ENCODE measurements at places on chromosomes 13 and 19.

DNA sequence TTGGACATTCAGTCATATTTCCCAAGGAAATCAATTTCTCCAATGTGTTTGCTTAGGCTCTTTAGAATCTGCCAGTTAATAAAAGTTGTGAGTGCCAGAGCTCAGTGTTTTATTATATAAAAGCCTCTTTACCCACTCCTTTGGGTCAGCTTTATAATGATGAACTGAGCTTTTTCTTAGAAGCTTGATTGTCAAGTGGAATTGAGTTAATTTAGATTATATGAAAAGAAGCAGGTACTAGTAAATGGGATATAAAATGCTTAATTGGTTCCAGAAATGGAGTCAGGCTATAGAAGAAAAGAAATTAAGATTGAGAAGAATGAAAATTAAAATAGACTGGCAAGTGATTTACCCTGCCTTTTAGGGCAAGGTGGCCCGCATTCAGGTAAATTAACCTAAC is 363.2 kb downstream of the SLITRK6 start:
- no peak for DNase-seq

DNA sequence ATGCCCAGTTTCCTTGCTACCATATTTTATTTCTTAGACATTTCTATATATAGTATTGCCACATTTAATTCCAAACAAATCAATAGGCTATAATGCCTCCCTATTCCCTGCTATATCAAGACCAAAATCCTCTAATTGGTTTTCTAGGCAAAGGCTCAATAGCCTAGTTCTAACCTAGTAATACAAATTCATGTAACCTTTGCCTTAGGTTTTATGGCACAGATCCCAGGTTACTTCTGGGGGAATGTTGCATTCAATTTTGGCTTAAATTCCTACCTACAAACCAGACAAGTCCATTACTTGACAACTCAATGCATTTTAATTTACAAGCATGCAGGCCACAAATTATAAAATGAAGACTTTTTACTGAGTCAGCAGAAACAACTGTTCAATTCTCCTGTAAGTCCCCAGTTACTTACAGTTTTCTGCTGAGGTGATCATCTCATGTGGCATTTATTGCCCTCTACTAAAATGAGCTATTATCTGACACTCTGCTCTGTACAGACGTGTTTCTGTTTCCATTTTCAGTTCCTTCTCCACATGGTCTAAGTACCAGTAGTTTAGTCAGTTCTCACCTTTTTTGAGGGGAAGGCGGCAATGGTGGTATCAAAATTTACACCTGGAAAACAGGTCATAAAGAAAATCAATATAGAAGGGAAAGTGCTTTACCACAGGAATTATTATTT is 11.7 kb downstream of the KCNRG start:
- no peak for DNase-seq

- DNase-seq: no peak
Observed at GRCh38 chr19:47124937-47125668, 5.5 kb upstream of the SAE1 start.

DNA sequence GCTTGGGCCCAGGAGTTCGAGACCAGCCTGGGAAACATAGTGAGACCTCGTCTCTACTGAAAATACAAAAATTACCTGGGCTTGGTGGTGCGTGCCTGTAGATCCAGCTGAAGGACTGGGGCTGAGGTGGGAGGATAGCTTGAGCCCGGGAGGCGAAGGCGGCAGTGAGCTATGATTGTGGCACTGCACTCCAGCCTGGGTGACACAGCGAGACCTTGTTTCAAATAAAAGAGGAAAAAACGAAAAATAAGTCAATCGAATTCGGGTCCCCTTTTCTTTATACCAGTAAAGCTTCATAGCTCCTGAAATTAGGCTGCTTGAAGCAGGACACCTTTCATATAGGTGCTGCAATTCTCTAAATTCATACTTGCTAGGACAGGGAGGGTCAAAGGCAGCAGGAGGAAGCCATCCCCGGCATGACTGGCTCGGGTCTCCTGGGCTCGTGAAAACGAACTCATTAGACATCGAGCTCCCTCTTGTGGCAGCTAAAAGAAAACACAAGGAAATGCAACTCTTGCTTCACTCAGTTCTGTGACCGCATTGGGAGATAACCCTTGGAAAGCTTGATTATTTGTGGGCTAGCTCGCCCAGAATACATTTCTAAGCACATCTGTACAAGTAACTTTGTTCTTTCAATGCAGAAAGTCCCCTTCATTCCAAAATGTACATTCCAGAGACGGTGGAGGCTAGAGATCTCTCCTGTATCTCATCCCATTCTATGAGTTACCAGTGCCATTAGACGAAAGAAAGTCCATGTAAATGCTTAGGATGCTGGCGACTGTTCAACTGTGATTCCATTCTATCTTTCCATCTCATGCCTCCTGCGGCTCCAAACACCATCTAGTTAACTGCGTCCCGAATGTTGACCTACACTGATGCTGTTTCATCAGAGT is 16.8 kb downstream of the FPR2 start:
- DNase-seq: peak; percentile 64

DNA sequence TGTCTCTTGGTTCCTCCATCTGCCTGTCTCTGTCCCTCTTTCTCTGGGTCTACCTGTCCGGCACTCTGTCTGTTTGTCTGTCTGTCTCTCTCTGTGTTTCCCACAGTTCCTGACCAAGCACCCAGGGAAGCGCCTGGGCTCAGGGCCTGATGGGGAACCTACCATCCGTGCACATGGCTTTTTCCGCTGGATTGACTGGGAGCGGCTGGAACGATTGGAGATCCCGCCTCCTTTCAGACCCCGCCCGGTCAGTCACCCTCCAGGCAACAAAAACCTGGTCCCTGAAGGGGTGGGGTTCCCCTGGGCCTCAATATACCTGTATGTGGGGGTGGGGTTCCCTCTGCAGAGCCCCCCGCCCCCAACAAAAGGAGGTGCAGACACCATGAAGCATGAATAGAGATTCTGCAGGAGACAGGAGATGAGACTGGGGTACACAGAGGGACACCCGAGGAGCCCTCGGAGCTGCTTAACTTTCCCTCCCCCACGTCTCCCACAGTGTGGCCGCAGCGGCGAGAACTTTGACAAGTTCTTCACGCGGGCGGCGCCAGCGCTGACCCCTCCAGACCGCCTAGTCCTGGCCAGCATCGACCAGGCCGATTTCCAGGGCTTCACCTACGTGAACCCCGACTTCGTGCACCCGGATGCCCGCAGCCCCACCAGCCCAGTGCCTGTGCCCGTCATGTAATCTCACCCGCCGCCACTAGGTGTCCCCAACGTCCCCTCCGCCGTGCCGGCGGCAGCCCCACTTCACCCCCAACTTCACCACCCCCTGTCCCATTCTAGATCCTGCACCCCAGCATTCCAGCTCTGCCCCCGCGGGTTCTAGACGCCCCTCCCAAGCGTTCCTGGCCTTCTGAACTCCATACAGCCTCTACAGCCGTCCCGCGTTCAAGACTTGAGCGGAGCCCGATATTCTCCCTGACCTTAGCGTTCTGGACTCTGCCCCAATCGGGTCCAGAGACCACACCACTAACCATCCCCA is 2.6 kb upstream of the CACNG7 start:
- peak; percentile 64 for DNase-seq

DNA sequence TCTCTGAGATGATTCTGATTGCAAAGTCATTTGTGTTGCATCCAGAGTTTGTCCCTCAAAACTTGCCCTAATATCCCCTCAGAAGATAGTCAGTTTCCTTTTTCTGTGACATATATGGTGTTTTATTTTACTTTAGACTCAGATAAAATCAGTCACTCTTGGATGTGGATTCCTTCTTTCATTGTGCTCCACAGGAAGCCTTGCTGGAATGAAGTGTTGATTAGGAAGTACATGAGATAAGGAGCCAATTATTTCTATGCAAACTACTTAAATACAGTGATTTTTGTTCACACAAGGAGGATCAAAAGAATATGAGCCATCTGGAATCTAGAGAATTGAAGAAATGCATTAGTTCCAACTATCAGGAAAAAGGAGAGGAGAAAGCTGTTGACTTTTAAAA is 107.6 kb upstream of the RXFP2 start:
- DNase-seq: no peak

DNA sequence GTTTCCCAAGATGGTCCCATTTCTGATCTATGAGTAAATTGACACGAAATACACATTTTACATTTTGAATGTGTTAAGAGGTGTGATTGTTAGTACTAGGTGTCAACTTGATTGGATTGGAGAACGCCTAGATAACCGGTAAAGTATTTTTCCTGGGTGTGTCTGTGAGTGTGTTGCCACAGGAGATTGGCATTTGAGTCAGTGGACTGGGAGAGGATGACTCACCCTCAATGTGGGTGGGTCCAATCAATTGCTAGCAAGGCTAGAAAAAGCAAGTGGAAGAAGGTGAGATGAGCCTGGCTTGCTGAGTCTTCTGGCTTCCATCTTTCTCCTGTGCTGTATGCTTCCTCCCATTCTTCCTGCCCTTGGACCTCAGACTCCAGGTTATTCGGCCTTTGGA is 960.7 kb upstream of the PCDH9 start:
- DNase-seq: no peak

DNA sequence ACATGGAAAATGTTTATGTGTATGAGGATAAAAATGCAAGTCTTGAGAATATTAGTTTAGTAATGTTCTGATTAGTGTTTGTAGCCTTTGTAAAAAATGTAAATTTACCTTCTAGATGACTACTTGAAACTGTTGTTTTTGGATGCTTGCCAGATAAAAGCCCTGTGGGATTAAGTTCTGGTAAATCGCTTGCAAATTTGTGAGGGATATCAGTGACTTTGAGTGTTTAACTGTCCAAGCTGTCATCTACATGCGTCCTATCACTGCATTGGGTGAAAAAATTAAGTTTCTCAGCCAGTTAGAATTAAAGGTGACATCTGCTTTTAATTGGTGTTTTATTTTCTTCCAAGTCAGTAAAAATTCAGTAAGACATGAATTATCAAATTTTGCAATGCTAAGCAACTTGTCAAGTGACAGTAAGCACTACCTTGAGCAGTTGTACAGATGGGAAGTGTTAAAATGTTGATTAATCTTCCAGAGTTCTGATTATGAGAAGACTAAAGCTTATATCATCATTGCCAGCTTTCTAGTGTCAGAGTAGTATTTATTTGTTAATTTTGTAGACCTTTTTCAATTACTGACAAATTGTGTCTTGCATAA is 88.0 kb downstream of the PCCA start:
- DNase-seq: no peak

DNA sequence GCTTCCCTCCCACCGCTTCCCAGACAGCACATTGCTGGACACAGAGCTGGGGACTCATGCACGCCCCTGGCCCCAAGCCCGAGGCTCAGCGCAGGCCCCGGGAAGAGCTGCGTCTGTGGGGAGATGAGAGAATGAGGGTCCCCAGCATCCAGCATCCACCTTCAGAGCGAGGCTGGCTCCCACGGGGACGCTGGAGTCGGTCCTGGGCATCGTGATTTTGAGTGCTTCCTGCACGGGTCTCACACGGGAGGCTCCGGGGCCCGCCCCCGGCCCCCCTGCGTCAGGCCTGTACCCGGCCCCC is 4.7 kb downstream of the NCLN start:
- no peak for DNase-seq

DNA sequence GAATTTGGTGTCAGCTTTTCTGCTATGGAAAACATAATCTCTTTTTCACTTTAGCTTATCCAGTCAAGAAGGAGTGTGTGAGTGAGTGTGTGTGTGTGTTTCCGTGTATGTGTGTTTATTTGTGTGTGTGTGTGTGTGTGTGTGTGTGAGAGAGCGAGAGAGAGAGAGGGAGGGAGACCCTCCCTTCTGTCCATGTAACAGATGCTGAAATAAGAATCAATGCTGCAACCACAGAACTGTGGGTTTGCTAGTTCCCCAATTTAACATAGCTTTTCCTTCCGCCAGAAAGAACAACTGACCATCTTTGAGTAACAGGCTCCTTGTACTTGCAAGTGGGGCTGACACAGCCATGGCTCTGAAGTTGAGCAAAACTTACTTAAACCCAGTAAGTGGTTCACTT is 5.2 kb downstream of the LCP1 start:
- DNase-seq: no peak

GRCh38 chr19:32717496-32717895 is 2.1 kb upstream of the TDRD12 start:
- DNase-seq: no peak

- no peak for DNase-seq
Observed at GRCh38 chr19:35400773-35401100, 29.9 kb downstream of the GPR42 start.

DNA sequence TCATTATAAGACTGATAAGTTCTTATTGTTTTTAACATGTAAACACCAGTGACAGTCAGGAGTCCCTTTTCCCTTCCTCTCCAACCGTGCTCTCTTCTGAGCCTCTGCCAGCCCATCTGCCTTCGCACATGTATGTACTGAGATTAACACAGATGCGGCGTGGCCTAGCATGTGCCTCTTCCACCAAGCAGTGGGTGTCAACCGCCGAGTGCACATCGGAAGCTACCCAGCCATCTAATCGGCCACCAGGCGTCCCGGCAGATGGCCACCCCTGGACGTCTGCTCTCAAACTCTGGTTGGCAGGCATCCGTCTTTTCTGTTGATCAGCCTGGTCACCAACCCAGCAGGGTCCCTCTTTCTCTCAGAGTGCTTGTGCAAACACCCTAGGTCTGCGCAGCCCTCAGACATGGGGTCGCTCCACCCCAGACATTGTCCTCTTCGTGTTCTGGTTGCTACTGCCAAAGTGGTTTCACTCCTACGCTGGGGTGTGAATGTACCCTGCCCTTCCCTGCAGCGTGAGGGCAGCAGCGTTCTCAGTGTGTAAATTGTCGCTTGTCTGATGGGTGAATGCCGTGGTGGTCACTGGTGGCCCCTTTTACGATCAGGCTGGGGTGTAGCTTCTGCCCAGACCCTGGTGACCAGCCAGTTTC is 57.7 kb upstream of the LDLR start:
- DNase-seq: no peak

DNA sequence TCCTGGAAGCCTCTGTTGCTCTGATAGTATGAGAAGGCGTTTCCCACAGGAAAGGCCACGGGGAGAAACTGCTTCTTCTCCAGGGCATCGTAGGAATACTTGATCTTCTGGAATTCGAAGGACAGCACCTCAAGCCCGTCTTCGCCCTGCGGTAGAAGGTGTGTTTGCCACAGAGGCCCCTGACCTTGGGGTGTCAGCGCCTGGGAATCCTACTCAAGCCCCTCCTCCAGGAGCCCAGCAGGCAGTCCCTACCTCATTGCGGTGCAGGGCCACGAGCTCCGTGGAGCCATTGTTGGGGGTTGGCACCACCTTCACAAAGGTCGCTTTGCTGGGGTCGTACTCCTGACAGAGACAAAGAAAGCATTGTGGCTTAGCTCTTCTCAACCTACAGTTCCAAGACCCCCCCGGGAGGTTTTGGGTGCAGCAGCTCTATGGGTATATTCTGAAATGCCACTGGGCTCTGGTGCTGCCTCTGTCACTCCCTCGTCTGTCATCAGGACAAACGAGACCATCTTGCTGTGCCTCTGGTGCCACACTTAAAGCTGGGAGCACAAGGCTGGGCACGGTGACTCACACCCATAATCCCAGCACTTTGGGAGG is 3.7 kb downstream of the ATP13A1 start:
- DNase-seq: no peak

DNA sequence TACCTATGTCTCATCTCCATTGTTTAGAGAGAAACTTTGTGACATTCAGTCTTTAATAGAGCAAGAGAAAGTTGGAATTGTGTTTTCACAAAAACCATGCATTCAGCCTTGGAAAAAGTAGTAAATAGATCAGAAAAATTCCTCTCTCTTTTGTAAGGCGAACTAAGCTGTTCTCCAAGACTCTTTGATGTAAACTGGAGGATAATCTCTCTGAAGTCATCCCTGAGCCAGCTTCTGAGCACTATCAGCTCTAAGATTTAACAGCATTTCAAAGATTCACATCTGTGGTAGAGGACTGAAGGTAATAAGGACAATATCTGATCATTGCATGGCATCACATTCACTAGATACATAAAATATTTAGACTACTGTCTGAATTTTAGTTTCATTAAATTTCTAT is 904.6 kb upstream of the ATXN8OS start:
- no peak for DNase-seq

GRCh38 chr13:39561971-39562370 is 41.0 kb downstream of the LHFPL6 start:
- no peak for DNase-seq
